Epithelial cell of umbilical artery (primary cell): ENCODE measurements at places on chromosomes 16 and 17. TPM values are rescaled to one million over a fixed set of nuclear protein-coding genes. Genes with fewer than 3 reads are reported as not detected.

HMOX2 gene
- total RNA-seq = 118 and 179 TPM in 2 replicates

SLC5A11 gene
- under 0.01 TPM in 1 of 2 replicates, not detected in the other for total RNA-seq

CCR7 gene
- total RNA-seq = not detected in 2 replicates

HS3ST3A1 gene
- total RNA-seq = 0.15 and 0.32 TPM in 2 replicates

TPSB2 gene
- total RNA-seq = not detected in 2 replicates

PTGES3L gene
- 0.65 TPM in 1 of 2 replicates, not detected in the other for total RNA-seq

CES5A gene
- total RNA-seq = not detected in 2 replicates

PRR35 gene
- under 0.01 TPM in 1 of 2 replicates, not detected in the other for total RNA-seq

CES1 gene
- not detected in 2 replicates for total RNA-seq

RSPRY1 gene
- total RNA-seq = 66.7 and 66.9 TPM in 2 replicates

GJC1 gene
- 11.7 and 35.0 TPM in 2 replicates for total RNA-seq
